ENCODE measurements at places on chromosomes 4 and X.

DNA sequence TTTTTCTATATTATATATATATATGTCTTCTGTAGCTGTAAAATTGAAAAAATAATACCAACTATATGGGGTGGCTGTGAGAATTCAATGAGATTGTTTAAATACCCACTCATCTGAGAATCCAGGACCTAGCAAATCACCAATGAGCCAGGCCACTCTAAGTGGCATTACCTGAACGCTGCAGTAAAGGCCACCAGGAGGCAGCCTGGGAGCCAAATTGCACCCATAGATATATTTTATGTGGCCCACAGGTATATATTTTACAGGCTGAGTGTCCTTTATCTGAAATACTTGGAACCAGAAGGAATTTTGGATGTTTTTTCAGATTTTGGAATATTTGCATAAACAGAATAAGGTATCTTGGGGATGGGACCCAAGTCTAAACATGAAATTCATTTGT, 58.2 kb upstream of the C4orf50 start:
- DNase-seq: no peak

DNA sequence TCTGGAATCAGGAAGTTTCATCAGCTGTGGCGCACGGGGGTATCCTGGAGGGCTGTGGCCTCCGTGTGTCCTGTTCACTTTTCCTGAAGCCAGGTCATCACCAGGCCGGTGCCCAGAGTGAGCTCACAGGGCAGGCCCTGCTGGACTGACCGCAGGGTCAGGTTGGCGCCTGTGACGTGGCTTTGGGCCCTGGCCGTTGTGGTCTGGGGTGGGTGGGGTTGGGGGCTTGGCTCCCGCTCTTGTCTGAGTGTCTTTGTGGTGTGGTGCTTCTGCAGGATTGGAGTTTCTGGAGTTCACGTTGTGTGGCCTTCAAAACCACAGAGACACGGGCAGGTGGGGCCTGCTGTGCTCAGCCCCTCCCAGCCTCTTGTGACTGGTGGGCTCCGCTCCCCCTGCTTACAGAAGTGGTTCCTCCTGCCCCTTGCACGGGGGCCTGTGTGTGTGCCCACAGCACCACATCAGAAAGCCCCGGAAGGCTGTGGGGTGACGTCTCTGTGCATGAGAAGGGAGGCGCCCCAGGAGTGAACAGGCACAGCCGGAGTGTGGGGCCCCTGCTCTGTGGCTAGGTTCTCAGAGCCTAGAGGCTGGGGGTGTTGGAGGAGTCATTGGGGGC, 9.5 kb downstream of the RGS12 start:
- DNase-seq: peak; percentile 77

DNA sequence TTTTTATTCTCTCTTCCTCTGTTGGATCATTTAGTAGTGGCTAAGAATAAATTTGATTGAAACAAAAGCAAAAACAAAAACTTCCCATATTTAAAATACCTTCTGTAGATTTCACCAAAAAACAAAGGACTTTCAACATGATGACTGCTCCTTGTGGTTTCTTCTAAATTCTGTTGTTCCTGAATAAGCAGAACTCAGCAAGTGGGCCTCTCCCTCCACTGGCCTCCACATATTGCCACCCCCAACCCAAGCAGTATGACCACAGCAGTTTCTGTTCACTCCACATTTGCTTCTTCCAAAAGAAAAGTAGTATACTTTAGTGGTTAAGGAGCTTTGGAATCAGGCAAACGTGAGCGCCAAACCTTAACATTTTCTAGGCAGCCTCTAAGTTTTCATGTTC, 114.7 kb downstream of the COX18 start:
- no peak for DNase-seq

GRCh38 chr4:54093324-54094240, 6.4 kb upstream of the GSX2 start:
- peak; percentile 44 for DNase-seq

DNA sequence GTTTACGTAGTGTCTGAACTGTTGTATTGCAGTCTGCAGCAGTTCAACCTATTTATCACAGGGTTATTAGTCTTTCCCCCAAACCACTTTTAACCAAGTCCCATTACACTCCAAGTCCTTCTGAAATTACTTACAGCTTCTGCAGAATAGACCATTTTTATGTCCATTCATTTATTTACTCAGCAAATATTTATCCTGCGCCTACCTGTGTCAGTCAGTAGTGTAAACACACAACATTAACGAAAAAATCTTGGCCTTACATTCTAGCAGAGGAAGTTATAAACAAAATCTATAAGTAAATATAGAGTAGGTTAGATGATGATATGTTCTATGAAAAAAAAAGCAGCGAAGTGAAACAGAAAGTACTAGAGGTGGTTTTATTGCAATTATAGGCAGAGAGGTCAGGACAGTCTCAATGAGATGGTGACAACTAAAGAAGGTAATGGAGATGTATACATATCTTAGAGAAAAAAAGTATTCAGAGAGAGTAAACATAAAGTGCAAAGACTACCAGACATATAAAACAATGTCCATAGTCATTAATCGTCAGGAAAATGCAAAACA, 534.7 kb downstream of the KCNIP4 start:
- DNase-seq: no peak

- no peak for DNase-seq
Measured at GRCh38 chr4:133483600-133484246, 334.6 kb downstream of the PCDH10 start.

- DNase-seq: no peak
Measured at GRCh38 chr4:158006990-158007389, 165.8 kb downstream of the GASK1B start.
